ENCODE measurements at places on chromosomes 1 and 21.
A peak's percentile ranks its signal among the peaks of the same experiment; 100 is the strongest.

DNA sequence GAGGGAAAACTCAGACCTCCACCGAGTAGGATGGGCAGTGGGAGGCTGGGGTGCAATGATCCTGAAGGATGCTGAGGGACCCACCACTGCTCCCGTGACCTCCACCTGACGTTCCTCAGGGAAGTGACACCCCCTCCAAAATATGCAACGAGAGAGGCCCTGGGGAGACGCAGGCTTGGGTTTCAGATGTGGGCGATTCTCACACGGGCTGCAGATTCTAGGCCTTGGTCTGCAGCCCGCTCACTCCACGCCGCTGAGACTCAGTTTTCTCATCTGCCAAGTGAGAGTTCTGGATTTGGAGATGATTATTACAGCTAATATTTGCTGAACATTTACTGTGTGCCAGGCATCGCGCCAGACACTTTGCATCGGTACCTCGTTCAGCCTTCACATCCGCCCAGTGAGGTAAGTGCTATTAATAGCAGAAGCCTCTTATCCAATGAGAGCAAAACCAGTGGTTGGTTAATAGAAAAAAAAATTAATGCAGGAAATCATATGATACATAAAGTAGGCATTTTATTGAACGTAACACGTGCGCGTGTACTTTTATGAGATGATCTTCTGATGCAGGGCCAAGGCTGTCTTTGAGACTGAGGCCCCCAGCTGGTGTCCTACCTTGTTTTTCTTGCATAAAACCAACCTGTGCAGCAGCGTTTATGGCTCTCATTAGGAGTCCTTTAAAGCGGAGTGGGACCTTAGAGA, 102.0 kb upstream of the RUNX3 start:
- DNase-seq = peak; percentile 62

- no peak for DNase-seq
These were observed 715.3 kb upstream of the NEGR1 start for GRCh38 chr1:72997624-72998023.

DNA sequence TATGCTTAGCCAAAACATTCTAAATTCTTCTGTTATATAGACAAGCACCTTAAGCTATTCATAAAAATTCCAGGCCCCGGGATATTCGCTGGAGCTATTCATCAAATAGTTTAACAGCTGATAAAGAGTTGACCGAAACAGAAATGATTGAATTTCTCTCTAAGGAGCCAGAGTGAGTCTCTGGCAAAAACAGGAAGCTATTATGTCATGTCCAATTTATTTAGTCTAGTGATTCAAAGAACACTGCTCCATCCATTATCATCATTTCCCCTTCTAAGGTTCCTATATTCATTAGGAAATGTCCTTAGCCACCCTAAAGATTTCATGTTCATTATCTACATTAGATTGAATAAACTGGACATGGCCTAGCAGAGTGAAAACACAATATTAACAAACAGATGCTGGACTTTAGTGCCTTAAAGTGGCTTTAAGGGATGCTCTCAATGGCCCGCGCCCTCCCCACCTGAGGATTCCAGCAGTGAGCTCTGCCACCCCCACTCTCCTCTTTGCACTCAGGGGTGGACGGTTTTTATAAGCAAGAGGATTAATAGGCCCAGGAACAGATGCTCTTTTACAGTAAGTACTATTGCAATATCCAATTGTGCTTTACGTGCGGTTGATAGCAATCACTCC, 122.1 kb upstream of the RGS1 start:
- no peak for DNase-seq

DNA sequence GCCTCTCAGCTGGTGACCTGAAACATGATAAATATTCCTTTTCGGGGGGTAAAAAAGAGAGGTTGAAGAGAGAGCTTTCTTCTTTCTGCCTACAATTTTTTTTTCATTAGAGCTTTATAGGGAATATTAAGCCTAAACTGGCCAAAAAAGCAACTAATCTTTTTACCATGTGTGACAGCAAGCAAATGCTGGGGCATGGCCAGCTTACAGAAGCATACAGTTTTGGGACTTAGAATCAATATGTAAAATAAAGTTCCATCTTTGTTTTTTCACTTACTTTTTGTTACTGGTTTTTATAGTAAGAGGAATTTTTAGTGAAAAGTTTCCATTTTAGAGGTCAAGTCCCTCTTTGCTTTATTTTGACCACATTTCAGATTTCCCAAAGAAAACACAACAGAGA, 301.2 kb upstream of the DEPDC1 start:
- DNase-seq = no peak

DNA sequence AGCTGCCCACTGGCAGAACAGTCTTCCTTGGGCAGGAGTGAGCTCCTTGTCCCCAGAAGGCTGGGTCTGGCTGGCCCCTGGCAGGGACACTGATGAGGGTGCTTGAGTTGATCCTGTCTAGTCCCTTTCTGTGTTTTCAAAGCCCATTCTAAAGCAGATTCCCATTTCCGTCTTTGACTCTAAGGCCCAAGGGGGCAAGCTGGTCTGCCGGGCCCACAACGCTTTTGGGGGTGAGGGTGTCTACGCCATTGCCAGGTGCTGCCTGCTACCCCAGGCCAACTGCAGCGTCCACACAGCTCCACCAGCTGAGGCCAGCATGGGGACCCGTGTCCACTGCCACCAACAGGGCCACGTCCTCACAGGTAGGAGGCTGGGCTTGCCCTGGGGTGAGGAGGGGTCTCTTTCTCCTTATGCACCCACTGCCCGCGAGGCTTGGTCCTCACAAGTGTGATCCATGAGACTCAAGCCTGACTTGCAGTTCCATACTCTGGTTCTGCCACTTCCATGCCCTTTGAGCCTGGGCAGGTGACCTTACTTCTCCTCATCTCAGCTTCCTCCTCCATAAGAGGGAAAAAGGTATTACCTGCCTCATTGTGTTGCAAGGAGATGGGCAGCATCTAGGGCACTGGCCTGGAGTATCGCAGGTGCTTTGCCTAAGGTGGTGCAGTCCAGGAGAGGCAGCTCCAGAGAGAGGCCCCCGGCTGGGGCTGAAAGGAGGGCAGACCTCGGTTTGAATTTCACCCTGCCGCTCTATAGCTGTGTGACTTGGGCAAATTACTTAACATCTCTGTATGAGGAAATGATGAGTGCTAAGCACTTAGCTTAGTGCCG, 20.2 kb downstream of the PCSK9 start:
- no peak for DNase-seq

DNA sequence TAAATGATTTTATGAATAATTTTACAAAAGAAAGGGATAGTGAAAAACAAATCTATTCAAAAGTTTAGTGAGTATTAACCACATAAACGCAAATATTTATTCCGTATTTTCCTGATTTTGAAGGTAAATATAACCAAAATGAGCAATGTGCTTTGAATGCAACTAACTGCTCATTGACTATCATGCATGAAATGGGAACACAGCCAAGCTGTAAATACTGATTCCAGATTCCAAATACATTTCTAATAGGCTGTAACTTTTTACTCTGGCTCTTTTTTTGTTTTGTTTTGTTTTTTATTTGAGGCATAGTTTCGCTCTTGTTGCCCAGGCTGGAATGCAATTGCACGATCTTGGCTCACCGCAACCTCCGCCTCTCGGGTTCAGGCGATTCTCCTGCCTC, 41.8 kb downstream of the SELENOF start:
- DNase-seq = peak; percentile 16

GRCh38 chr1:16298653-16299052, 53.6 kb downstream of the FBXO42 start:
- DNase-seq = no peak

GRCh38 chr1:86154571-86155050, 2.0 kb downstream of the COL24A1 start:
- peak; percentile 85 for DNase-seq

- DNase-seq = peak; percentile 57
These were observed 60.0 kb downstream of the EIF2B3 start for GRCh38 chr1:44926311-44926781.

DNA sequence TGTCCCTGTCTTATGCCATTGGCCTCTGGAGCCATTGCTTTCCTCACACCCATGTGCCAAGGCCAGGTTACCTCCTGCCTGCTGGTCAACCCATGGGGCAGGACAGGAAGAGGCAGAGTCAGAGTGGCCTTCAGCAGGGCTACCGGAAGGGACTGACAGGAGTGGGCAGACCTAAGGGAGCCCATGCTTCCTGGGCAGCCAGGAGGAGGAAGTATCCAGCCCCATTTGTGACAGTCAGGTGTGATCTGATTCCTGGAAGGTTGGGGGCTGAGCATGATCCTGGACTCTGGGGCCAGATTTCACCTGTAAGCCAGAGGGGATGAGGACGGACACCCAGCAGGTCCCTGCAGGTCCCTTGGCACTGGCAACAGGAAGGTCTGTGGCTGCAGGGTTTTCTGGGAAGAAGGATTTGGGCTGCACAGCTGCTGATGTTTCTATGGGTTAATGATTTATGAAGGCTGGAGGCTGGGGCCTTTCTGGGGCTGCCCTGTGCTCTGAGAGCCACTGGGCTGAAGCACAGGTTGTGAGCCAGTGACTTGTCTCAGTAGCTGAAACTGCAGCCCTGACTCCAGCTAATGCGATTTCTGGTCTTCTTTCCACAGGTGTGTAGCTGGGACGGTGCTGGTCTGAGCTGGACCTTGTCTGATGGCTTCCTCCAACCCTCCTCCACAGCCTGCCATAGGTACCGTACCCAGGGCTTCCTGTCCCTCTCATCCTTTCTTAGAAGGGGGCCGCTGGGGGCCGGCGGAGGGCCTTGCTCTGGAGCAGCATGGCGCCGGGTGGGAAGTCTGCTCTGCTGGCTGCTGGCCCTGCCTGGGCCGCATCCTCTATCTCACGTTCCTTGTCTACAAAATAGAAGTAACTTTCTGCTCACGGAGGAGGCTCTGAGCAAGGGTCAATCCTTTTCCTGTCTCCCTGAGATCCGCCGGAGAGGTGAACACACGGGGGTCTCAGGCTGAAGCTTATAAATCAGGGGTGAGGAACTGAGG, 40.7 kb downstream of the ARHGEF10L start:
- DNase-seq = no peak

DNA sequence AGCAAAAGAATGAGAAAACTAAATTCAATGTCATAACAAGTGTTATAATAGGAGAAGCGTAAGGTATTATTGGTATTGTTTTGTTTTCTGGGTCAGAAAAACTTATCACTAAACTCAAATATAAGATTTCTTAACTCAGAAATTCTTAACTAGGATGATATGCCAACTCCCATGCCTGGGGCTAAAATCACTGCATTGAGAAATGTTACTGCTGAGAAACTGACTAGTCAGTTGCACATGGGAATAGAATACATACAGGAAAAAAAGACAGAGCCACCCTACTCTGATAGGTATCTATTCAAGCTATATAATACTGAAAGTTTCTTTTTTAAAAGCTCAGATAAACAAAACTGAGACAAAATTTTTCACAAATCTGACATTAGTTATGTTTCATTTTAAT, 56.3 kb downstream of the PRPF38A start:
- no peak for DNase-seq

GRCh38 chr1:156118177-156118868, 3.8 kb downstream of the LMNA start:
- no peak for DNase-seq

- DNase-seq = no peak
These were observed 2.2 kb downstream of the TENT5B start for GRCh38 chr1:27010226-27010994.

DNA sequence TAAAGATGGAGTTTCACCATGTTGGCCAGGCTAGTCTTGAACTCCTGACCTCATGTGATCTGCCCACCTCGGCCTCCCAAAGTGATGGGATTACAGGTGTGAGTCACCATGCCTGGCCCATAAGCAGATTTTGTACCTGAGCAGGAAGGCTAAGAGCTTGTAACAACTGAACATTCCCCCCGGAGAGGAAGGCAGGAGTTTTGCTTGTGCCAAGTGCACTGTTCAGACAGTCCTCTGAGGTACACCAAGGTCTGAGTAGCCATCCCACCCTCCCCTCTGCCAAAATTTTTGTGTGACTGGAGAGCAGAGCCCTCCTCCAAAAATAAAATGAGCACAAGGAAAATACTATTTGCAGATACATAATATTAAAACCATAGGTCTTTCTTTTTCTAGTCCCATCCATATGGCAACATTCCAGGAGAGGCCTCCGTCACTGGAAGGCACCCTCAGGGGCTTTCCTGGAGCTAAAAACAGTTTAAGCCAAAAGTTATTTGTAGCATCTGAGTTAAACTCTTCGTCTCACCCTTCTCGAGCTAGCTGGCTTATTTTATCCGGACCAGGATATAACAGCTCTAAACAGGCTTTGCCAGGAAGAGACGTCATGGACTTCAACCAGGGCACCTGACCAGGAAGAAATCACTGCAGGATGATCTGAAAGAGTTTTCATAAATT, 27.2 kb downstream of the CAPN2 start:
- no peak for DNase-seq

DNA sequence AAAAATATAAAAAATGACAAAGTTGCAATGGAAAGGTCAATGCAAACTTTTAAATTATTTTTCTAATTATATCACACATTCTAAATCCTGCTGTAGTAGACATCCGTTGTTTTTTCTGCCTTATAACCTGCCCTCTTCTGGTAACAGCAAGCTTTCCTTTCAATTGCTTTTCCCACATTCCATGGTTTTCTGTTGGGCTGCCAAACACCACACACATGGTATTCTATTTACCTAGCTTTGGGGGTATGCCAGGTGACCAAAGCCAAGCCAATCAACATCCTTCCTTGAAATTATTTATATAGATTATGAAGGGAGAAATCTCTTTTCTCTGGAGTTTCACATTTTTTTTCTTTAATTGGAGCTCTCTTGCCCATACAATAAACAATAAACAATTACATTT, 3.4 kb upstream of the LAMC1 start:
- DNase-seq = no peak

- DNase-seq = no peak
These were observed 23.6 kb upstream of the KCNJ6 start for GRCh38 chr21:37939838-37940237.

- no peak for DNase-seq
These were observed 4.2 kb downstream of the SPATA46 start for GRCh38 chr1:162372159-162373071.

DNA sequence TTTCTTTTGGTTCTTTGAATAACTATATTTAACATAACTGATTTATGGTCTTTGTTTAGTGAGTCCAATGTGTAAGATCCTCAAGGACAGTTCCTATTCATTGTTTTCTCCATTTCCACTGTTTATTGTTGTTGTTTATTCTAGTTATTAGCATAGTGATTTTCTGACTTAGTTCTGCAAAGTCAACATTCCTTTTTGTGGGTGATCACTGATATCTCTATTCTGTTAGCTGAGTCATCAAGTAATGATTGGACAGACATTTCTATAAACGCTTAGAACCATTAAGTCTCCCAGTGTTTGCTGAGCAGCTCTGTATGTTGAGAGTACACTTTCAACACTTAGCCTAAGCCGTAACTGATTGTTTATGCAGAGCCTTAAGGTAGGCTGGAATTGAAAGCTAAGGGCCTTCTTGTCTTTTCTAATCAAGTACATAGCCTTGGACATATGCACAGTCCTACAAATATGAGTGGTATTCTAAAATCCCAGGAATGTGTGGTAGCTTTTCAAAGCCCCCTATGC, 87.1 kb downstream of the SLC5A9 start:
- no peak for DNase-seq
